Left cardiac atrium (tissue), 4 donors: ENCODE measurements at places on chromosomes 11 and 22. TPM values are rescaled to one million over a fixed set of nuclear protein-coding genes. Genes with fewer than 3 reads are reported as not detected.

Gene WT1
- total RNA-seq: 4.2 TPM

Gene SHANK3
- total RNA-seq: 34.1 TPM

Gene NUMA1
- 73.3 TPM for total RNA-seq

Gene BAIAP2L2
- 0.65 TPM for total RNA-seq

Gene GRAP2
- 2.1 TPM for total RNA-seq

Gene SPON1
- 23.4 TPM for total RNA-seq

Gene BDNF
- total RNA-seq: 0.09 TPM

Gene OR8D1
- total RNA-seq: not detected

Gene PKNOX2
- 13.8 TPM for total RNA-seq

Gene GAS2
- 7.3 TPM for total RNA-seq

Gene CD3G
- 1.4 TPM for total RNA-seq

Gene CDC42BPG
- 0.65 TPM for total RNA-seq

Gene TYR
- not detected for total RNA-seq

Gene CCDC188
- total RNA-seq: 0.44 TPM

Gene HMBS
- total RNA-seq: 19.8 TPM

Gene TM7SF2
- 50.0 TPM for total RNA-seq

Gene ADM2
- total RNA-seq: 0.15 TPM

Gene PC
- total RNA-seq: 39.1 TPM

Gene TMA7B
- total RNA-seq: not detected

Gene HIPK3
- total RNA-seq: 202 TPM

Gene FGF3
- total RNA-seq: not detected

Gene RANGAP1
- 34.0 TPM for total RNA-seq

Gene SLC43A3
- 46.7 TPM for total RNA-seq

Gene SCYL1
- total RNA-seq: 67.3 TPM
